Forelimb muscle (tissue), 1 donor: ENCODE measurements at places on chromosomes 5 and 9. TPM values are rescaled to one million over a fixed set of nuclear protein-coding genes. Genes with fewer than 3 reads are reported as not detected.

Gene INSL6
- 0.63 TPM for polyA plus RNA-seq

Gene WDR36
- 15.1 TPM for polyA plus RNA-seq

Gene SHISAL2B
- polyA plus RNA-seq = 0.40 TPM

Gene DUSP1
- polyA plus RNA-seq = 71.1 TPM

Gene CATSPER3
- polyA plus RNA-seq = 0.87 TPM

Gene S100Z
- polyA plus RNA-seq = 0.20 TPM

Gene NR2F1-AS1
- 4.8 TPM for polyA plus RNA-seq

Gene PCDHB8
- polyA plus RNA-seq = 1.8 TPM

Gene RNF183
- polyA plus RNA-seq = not detected

Gene STPG3
- 0.18 TPM for polyA plus RNA-seq

Gene SPINK13
- polyA plus RNA-seq = 0.33 TPM

Gene AQP3
- polyA plus RNA-seq = 5.3 TPM

Gene PDCD1LG2
- 2.8 TPM for polyA plus RNA-seq

Gene MTREX
- 66.8 TPM for polyA plus RNA-seq

Gene FOXI1
- polyA plus RNA-seq = not detected

Gene NSUN2
- 37.9 TPM for polyA plus RNA-seq

Gene LMX1B
- polyA plus RNA-seq = 0.80 TPM

Gene FYB1
- polyA plus RNA-seq = 1.7 TPM

Gene FRMD3
- polyA plus RNA-seq = 31.3 TPM

Gene ZNF618
- polyA plus RNA-seq = 13.2 TPM

Gene IL31RA
- polyA plus RNA-seq = 0.94 TPM

Gene KCNMB1
- 0.61 TPM for polyA plus RNA-seq

Gene PIP5K1B
- polyA plus RNA-seq = 1.1 TPM

Gene PLAC8L1
- 0.73 TPM for polyA plus RNA-seq

Gene NUTM2G
- 0.82 TPM for polyA plus RNA-seq

Gene SWI5
- polyA plus RNA-seq = 20.3 TPM

Gene QRFP
- 0.33 TPM for polyA plus RNA-seq

Gene PCDHA1
- polyA plus RNA-seq = 0.10 TPM

Gene SPATA31A3
- not detected for polyA plus RNA-seq

Gene PHF24
- polyA plus RNA-seq = 0.09 TPM

Gene CLPTM1L
- polyA plus RNA-seq = 45.5 TPM

Gene TRIM36
- polyA plus RNA-seq = 2.5 TPM

Gene SH3GL2
- 0.05 TPM for polyA plus RNA-seq

Gene FBXL7
- polyA plus RNA-seq = 20.0 TPM

Gene WNK2
- 16.4 TPM for polyA plus RNA-seq

Gene PAPPA
- polyA plus RNA-seq = 0.49 TPM

Gene CNTNAP3
- polyA plus RNA-seq = 2.8 TPM

Gene FREM1
- 19.4 TPM for polyA plus RNA-seq

Gene SHC3
- 0.61 TPM for polyA plus RNA-seq
